ENCODE measurements at places on chromosomes 4 and X.

DNA sequence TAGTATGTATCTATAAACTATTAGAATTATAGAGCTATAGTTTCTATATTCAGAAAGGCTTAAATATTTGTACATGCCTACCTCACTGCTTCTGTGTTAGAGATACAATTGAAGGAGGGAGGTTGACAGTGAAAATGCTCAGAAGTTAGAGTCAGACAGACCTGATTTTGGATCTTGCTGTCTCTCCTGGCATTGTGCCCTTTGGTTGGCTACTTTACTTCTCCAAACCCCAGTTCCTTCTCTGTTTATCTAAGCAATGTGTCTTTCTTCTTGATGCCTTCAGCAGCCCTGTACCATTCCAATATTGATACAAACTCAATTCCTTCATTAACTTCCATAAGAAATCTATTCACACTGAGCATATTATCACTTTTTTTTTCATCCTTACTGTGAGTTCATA is 28.7 kb downstream of the CCNG2 start:
- no peak for DNase-seq

GRCh38 chrX:11381464-11381863 is 88.3 kb downstream of the AMELX start:
- DNase-seq, result peak; percentile 2

- DNase-seq, result no peak
Measured at GRCh38 chr4:100147198-100147597, 43.1 kb downstream of the DDIT4L start.

DNA sequence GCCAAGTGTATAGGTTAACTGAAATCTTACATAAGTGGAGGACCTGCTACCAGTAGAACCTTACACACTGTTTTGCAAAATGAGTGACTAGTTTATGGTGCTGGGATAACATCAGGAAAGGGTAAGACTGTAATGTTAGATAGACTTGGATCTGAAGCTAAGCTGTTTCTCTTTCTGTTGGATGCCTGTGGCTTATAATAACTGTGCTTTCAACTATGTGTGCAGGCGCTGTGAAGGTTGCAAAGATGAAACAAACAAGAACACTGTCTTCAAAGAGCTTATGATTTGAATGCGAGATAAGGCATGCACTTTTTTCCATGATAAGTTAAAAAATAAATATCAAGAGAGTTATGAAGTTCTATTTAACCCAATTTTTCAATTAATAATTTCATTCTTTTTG is 34.5 kb upstream of the LCORL start:
- DNase-seq, result no peak

DNA sequence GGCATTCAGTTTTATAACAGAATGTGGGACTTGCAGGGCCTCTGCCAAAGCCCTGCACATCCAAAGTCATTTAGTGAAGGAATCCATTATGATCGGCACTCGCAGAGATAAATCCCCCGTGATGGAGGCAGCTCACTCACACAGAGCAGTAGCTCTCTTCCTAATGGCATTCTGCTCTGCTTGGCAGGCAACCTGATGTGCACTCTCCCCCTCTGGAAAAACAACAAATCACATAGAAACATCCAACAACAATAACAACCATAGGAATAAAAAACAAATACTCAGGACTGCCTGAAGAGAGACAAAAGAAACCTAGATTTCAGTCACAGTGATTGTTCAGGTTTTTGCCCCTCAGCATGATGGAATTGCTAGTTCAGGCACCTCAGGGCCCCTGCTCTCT is 59.7 kb downstream of the NAA11 start:
- no peak for DNase-seq

Data from NCI-H510A (cell line).